ENCODE measurements at places on chromosomes 5 and 9. TPM values are rescaled to one million over a fixed set of nuclear protein-coding genes. Genes with fewer than 3 reads are reported as not detected.

The MED27 gene
- 15.9 TPM for total RNA-seq

The KIF12 gene
- total RNA-seq: not detected

DNA sequence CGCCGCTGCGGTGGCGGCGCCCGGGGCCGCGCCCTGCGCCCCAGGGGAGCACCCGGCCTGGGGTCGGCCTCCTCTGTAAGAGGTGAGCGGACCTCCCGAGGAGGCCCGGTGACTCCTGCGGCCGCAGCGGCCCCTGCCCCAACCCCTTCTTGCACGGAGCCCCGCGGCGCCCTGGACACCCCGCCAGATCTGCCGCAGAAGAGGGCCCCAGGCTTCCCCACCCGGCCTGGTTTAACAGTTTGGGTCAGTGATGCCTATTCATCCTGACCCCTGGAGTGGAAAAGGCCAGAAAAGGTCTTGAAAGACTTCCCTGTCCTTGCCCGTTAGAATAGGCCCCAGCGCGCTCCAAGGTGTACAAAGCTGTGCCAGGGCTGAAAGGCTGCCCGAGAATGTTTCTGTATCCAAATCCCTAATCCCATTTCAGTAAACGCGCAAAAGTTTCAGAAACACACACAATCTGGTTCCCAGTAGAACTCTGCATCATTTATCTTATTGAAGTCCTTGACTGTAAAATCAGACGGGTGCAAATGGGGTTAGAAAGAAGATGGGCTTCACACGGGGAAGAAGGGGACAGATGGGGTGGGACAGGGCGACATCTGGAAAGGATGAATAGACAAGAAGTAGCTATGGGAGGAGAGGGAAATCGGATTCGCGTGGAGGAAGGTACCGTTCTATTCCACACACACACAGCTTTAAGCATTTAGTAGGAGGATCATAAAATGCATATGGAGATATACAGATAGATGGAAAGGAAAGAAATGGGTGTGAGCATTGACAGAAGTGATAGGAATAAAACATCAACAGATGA, 1.1 kb upstream of the SSBP2 start:
- DNase-seq: no peak

- DNase-seq: no peak
These were observed 115.0 kb upstream of the CACNA1B start for GRCh38 chr9:137762414-137763061.

DNA sequence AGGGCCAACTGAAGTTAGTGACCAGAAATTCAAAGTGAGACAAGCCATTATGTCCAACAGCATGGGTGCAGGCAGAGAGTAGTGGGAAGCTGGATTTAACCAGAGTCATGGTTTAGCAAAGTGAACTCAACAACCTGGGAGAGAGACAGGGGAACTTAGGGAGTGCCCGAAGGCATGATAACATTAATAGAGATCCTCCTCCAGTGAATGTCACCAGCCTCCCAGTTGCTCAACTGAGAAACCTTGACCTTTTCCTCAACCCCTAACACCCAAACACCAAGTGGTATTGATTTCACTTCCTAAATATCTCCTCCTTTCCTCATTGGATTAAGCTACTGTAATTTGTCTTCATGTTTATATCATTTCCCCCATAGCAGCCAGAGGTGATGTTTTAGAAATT, 42.6 kb downstream of the HMGCS1 start:
- DNase-seq: no peak
